ENCODE measurements at places on chromosomes 7 and 10. TPM values are rescaled to one million over a fixed set of nuclear protein-coding genes. Genes with fewer than 3 reads are reported as not detected.

Gene TMEM196
- total RNA-seq: not detected

Gene SPDYE2B
- total RNA-seq: not detected

Gene CCL24
- total RNA-seq: not detected

Gene DRGX
- not detected for total RNA-seq

Gene UPK3B
- total RNA-seq: 20.0 TPM

Data from A549 treated with dexamethasone at 1 μM for 4 hours (cell line).